ENCODE measurements at places on chromosomes 4 and X. TPM values are rescaled to one million over a fixed set of nuclear protein-coding genes. Genes with fewer than 3 reads are reported as not detected.
A peak's percentile ranks its signal among the peaks of the same experiment; 100 is the strongest.

SLC49A3 gene
- total RNA-seq: 6.9 TPM

DNA sequence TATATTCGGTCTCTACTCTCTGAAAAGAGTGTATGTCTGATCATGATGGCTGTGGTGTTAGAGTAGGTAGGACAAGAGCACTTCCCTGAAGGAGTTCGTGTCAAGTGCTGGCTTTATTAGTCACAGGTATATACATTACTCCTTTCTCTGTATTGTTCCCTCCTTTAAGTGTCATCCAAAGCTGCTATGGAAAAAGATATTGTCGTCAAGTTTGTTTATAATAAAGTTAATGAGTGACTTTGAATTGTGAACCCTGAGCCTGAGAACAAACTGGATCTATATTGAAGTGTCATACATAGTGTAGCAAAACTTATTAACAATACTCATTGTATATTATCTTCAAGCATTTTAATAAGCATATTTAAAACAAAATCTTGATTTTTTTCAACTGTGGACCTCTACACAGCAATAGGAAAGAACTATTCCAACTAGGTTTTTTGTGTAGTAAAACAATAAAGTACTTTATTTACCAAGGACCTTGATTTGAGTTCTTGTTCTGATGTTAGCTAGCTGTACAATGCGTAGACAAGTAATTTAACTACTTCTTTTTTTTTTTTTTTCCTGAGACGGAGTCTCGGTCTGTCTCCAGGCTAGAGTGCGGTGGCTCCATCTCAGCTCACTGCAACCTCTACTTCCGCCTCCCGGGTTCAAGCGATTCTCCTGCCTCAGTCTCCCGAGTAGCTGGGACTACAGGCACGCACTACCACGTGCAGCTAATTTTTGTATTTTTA lies 177.7 kb downstream of the RAPGEF2 start:
- no peak for DNase-seq

GRCh38 chrX:9781941-9782340 lies 4.3 kb upstream of the SHROOM2 start:
- DNase-seq: no peak

DCAF4L1 gene
- total RNA-seq: not detected

DNA sequence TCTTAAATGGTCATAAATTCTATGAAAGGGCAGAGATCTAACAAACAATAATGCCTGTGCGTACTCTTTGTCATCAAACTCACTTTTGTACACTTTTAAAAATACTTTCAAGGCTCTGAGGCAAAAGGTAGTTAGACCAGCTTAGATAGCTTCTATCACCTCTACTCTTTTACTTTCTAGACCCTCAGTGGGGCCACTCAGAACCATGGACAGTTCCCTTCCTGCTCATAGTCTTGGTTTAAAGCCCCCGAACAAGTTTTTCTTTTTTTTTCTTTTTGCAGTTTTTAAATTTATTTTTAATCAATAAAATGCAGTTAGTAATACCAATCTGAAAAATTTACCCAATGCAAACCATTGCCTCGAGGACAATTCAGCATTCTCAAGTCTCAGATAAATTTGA lies 460.5 kb upstream of the CNKSR2 start:
- no peak for DNase-seq

- DNase-seq: no peak
Measured at GRCh38 chrX:50442426-50443116, 28.1 kb downstream of the DGKK start.

DNA sequence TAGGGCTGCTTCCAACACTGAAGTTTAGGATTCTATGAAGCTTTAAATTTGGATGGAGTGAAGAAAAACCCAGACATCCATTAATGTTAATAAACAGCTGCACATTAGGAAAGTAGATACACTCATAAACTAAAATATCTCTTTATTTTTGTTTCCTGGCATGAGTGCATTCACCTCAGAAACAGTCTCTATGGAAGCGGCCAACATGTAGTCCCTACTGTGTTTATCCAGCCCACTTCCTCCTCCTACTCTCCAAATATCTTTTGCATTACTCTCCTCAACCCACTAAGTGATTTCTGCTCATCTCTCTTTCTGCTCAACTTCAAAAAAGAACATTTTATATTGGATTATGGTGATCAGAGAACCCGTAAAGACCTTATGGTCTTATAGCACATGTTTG lies 180.3 kb upstream of the MXRA5 start:
- no peak for DNase-seq

DNA sequence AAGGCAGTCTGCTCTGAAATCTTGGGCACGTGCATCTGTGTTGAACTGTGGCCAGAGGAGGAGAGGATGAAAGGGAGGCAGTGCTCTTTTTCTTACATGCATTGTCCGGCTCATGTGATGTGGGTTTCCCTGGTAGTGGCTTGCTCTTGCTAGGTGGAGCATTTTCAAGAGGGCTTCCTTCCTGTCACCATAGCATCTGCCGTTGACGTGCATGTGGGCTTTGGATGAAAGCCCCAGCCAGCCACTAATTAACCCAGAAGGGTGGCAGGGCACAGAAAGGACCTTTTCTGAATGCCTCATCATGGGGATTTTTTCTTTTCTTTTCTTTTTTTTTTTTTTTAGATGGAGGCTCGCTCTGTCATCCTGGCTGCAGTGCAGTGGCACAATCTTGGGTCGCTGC lies 121.3 kb downstream of the GPR143 start:
- DNase-seq: no peak

DNA sequence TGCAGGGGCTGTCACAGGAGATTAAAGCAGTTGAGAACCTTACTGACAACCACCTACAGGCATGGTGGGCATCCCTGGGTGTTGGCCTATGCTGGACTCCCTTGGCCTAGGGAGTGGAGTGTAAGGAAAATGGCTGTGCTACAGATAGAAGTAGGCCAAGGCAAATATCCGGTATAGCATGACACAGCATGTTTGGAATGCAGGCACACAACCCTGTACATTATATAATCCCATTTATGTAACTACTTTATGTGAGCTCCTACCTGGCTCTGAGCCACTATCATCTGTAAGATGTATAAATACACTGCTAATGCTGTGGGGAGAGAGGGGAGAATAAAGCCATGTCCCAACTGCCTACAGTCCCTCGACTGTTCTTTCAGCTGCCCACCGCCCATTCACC lies 38.7 kb upstream of the KCTD8 start:
- no peak for DNase-seq

GRCh38 chr4:140070366-140070765 lies 83.6 kb downstream of the MAML3 start:
- DNase-seq: no peak

DNA sequence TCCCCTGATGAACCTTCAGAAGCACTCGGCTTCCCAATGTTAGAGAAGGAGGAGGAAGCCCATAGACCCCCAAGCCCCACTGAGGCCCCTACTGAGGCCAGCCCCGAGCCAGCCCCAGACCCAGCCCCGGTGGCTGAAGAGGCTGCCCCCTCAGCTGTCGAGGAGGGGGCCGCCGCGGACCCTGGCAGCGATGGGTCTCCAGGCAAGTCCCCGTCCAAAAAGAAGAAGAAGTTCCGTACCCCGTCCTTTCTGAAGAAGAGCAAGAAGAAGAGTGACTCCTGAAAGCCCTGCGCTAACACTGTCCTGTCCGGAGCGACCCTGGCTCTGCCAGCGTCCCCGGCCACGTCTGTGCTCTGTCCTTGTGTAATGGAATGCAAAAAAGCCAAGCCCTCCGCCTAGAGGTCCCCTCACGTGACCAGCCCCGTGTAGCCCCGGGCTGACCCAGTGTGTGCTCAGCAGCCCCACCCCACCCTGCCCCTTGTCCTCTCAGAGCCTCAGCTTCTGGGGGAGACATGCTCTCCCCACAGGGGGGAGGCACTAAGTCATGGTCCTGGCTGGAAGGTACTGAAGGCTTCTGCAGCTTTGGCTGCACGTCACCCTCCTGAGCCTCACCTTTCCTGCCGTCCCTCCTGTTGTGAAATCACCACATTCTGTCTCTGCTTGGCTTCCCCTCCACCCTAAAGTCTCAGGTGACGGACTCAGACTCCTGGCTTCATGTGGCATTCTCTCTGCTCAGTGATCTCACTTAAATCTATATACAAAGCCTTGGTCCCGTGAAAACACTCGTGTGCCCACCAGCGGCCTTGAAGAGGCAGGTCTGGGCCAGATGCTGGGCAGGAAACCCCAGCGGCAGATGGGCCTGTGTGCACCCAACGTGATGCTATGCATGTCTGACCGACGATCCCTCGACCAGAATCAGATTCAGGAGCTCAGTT lies 34.7 kb downstream of the NOP14 start:
- DNase-seq: no peak

GRCh38 chr4:10180927-10181744 lies 64.5 kb upstream of the WDR1 start:
- peak; percentile 60 for DNase-seq

NXF2 gene
- total RNA-seq: not detected

PNMA6F gene
- total RNA-seq: not detected

DNA sequence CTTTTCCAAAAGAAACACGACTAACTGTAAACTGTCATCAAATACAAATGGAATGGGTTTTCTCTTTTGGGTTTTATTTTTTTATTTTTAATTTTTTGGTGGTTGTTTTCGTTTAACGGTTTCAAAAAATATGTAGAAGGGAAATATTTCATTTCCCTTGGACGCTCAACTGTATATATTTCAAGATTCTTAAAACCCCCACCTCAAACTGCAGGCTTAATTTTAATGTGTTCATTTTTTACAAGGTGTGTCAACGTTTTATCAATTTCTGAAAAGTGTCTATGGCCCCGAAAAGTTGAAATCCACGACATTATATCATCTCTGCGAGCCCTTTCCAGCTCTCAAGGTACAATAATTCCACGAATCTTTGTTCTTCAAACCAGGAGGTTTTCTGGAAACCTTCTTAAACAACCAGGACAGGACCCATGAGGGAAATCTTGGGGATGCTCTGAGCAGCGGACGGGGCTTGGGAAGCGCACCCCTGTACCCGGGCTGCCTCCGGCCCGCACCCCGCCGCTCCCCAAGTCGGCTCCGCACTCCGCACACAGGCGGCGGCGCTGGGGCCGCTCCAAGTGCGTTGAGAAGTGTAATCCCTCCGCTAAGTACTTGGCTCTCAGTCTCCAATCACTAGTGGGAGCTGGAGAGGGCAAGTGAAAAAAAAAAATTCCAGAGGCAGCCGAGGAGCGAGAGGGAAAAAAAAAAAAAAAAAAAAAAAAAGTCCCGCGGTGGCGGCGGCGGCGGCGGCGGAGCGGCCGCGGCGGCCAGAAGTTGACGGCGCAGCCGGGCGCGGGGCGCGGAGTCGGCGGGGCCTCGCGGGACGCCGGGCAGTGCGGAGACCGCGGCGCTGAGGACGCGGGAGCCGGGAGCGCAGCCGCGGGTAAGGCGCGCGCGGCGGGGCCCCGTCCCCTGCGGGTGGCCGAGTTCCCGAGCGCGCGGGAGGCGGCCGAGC lies at the start of gene BMPR1B:
Gene BMPR1B, plus strand, starts transcription at position 764 of the 949 bp plus-strand sequence. CDS start 346,470 bp downstream, outside the sequence.
- DNase-seq: no peak

STBD1 gene
- total RNA-seq: 3.5 TPM

- no peak for DNase-seq
Measured at GRCh38 chr4:75781305-75781704, 56.9 kb downstream of the USO1 start.

DNA sequence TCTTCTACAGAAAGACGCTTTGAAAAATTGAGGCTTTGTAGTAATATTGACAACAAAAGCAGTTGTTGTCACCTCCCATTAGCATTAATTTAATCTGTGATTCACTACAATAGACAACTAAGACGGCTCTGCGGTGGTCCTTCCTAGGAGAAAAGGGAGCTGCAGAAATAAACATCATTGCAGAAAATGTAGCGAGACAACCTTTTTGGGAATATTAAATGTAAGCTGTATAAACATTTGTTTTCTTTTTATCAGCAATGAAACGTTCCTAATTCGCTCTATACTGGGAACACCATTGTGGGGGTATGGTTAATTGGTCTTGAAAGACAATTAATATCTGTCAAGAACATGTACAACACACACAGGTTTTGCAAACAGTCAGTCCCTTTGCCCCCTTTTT lies 583.3 kb upstream of the TENM3 start:
- DNase-seq: no peak

DNA sequence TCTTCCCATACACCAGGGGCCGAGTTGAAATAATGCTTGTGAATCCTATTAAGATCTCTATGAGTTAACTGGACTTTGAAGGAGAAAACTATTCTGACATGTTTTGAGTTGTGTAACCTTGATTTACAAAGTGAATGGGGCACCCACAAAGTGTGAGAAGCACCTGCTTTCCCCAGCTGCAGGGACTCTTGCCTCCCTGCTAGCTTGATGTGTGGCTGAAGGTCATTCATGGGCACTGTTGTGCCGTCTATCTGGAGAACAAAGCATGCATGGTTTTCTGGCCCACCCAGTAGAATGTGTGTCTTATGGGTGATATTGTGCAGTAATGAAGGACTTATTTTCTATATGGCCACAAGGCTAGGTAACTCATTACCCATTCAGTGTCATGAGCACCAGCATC lies 53.1 kb downstream of the TSPAN7 start:
- no peak for DNase-seq

DNA sequence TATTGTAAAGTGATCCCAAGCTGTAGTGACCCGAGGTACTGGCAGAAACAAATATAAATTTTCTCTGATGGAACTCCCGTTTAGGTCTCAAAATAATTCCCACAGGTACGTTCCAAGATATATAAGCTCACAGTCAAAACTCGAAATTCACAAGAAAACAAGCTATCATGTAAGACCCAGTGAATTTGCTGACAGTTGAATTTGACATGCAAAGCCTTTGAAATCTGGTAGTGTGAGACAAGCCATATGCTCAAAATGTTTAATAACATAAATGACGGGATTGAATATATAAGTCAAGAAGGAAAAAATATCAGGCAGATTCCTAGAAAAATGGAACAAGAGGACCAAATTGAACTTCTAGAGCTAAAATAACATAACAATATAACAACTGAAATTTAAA lies 252.8 kb downstream of the TMA16 start:
- DNase-seq: no peak

DNA sequence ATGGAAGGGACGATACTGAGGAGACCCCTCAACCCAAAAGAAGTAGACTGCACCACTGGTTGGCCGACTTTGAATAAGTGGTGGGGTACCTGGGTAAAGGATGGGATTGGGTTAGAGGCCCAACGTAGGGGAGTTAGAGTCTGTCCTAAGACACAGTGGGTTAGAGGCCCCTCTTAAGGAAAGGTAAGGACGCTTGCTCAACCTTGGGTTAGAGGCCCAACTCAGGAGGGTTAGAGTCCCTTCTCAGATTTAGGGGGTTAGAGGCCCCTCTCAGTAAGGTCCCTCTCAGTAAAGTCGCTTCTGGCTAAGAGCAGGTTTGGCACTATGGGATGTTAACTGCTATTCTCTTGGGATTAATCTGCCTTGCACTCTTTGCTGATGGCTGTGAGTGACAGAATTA lies 81.3 kb downstream of the ACOX3 start:
- DNase-seq: no peak

SLITRK4 gene
- 3.4 TPM for total RNA-seq

- DNase-seq: no peak
Measured at GRCh38 chr4:71204056-71204455, 134.8 kb upstream of the SLC4A4 start.

GAB1 gene
- 8.1 TPM for total RNA-seq

Data from glomerular endothelial cell (primary cell).